Gastroesophageal sphincter (tissue), 4 donors: ENCODE measurements at places on chromosomes 1 and 21.

GRCh38 chr1:212928323-212929291 lies 21.7 kb upstream of the VASH2 start:
- ATAC-seq, result no peak
- H3K4me1 ChIP-seq, result peaks cover 11% of the 10 kb centered on the region
- no peaks in the 10 kb centered on the region for H3K27me3 ChIP-seq
- H3K4me3 ChIP-seq, result no peak overlapping the region

DNA sequence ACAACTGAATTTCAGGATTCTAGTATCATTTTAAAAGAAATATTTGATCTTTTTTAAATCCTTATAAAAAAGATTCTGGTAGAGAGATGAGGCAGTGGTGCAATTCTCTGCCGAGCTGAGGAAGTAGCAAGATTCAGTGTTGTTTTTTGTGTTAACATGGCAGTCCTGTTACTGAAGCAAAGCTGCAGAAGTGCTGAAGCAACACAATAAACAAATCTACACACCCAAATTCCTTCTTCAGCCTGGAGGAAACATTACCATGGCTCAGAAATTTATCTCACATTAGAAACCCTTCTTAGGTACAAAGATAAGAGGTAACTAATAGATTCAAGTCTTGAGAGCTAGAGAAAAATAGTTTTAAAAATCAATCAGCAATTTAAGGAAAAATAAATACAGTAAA lies 216.0 kb downstream of the DENND1B start:
- no peaks in the 10 kb centered on the region for H3K4me1 ChIP-seq
- H3K36me3 ChIP-seq, result peaks cover 17% of the 10 kb centered on the region
- no peak overlapping the region for H3K27ac ChIP-seq
- no peak for ATAC-seq
- H3K27me3 ChIP-seq, result no peaks in the 10 kb centered on the region
- H3K4me3 ChIP-seq, result no peak overlapping the region

- peak; percentile 77 for ATAC-seq
- peaks cover 96% of the 10 kb centered on the region for H3K4me1 ChIP-seq
- H3K27me3 ChIP-seq, result no peaks in the 10 kb centered on the region
- H3K4me3 ChIP-seq, result no peak overlapping the region
- H3K27ac ChIP-seq, result peak overlapping the region; percentile 71
- H3K36me3 ChIP-seq, result no peaks in the 10 kb centered on the region
Measured at GRCh38 chr1:91751275-91751674, 134.7 kb downstream of the TGFBR3 start.

- H3K36me3 ChIP-seq, result peaks cover 51% of the 10 kb centered on the region
- ATAC-seq, result no peak
- no peaks in the 10 kb centered on the region for H3K27me3 ChIP-seq
- no peak overlapping the region for H3K27ac ChIP-seq
- H3K4me1 ChIP-seq, result no peaks in the 10 kb centered on the region
- no peak overlapping the region for H3K4me3 ChIP-seq
Measured at GRCh38 chr21:25979845-25980616, 190.5 kb downstream of the APP start.

DNA sequence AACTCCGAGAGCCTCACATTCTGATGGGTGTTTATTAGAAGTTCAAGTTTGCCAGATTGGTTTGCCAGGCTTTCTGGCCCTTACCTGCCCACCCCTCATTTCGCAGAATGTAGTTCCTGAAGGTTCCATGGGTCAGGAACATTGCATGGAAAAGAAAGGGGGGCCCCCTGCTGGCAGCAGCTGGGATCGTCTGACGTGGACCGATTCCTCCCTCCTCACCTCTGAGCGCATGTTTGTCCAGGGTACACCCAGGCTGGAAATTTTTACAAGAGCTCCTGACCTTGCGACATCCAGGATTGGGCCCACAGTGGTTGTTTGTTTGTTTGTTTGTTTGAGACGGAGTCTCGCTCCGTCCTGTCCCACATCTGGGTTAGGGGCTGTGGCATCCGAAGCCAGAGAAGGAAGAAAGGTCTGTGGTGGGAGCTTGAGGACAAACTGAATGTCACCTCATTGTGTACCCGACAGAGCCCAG lies 126.0 kb upstream of the TMEM51 start:
- H3K4me1 ChIP-seq, result no peaks in the 10 kb centered on the region
- no peaks in the 10 kb centered on the region for H3K27me3 ChIP-seq
- no peaks in the 10 kb centered on the region for H3K36me3 ChIP-seq
- H3K4me3 ChIP-seq, result no peak overlapping the region

- no peak overlapping the region for H3K4me3 ChIP-seq
- H3K4me1 ChIP-seq, result peaks cover 18% of the 10 kb centered on the region
- no peaks in the 10 kb centered on the region for H3K27me3 ChIP-seq
- peak; percentile 67 for ATAC-seq
Measured at GRCh38 chr1:207925210-207925609, 14.3 kb upstream of the CD34 start.

DNA sequence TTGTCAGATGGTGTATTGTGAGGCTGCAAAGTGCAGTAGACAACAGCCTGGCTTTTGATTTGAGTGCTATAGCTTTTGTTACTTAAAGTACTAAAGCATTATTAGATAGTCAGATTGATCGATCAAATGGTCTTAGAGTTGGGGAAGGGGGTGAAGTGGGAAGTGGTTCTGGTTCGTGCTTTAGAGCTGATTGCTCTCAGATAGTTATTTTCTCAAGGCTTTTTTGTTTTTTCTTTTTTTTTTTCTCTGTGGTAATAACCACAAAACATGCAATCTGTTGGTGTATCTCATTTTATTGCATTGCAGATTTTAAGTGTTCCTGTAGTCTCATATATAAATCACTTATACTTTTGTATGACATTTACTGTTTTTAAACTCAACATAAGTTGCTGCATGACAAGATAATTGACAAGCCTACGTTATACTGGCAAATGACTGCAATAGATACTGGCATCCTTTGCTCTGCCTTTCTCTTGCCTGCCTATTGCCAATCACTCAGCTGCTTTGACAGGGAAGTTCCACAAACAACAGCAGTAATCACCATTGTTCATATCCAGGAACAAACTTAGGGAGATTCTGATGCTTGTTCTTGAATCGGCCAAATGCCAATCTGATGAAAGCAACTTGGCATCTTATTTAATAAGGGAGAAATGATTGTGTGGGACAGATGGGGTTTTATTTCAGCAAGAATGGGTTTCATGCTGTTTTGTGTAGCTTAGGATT lies 125.0 kb upstream of the B3GALT2 start:
- no peaks in the 10 kb centered on the region for H3K4me1 ChIP-seq
- H3K36me3 ChIP-seq, result no peaks in the 10 kb centered on the region
- no peak overlapping the region for H3K4me3 ChIP-seq
- H3K27me3 ChIP-seq, result no peaks in the 10 kb centered on the region
- H3K27ac ChIP-seq, result no peak overlapping the region
- ATAC-seq, result no peak

DNA sequence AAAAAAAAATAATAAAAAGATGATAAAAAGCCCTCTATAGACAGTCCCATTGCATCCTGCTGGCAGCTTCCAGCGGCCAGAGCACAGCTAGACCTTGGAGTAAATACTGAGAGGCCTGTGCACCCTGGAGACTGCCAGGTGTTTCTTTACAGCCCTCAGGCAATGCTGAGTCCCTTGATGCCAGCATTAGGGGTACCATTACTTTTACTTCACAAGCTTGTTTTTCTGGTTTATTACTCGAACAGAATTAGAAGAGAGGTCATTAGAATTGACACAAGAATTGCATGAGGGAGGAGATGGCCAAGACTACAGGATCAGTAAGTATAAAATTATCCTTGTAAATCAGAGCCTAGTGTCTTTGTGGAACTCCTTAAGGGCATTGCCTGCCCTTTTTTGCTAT lies 43.6 kb downstream of the AKNAD1 start:
- H3K36me3 ChIP-seq, result no peaks in the 10 kb centered on the region
- peaks cover 51% of the 10 kb centered on the region for H3K4me1 ChIP-seq
- H3K27me3 ChIP-seq, result no peaks in the 10 kb centered on the region
- H3K4me3 ChIP-seq, result no peak overlapping the region

DNA sequence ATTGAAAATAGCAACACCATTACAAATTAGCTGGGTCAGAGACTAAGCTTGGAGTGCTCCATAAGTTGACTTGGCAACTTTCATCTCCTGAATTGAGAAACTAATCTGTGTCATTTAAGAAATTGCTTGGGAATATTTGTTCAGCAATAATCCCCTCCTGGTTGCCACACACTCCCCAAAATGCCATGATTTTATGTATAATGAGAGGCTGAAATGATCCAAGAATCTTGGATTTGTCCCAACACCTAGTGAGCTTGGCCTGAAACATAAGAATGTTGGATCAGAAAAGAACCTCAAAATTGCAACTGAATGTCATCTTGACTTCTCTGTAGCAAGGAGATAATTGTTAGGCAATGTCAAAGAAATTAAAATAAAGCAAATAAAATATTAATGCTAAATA lies 805.9 kb upstream of the ADAMTS5 start:
- no peak overlapping the region for H3K27ac ChIP-seq
- H3K36me3 ChIP-seq, result no peaks in the 10 kb centered on the region
- H3K4me3 ChIP-seq, result no peak overlapping the region
- H3K4me1 ChIP-seq, result no peaks in the 10 kb centered on the region

- no peak for ATAC-seq
- H3K4me3 ChIP-seq, result no peak overlapping the region
- no peaks in the 10 kb centered on the region for H3K27me3 ChIP-seq
- H3K27ac ChIP-seq, result no peak overlapping the region
Measured at GRCh38 chr1:247906504-247907047, 11.2 kb downstream of the OR2W3 start.

- H3K27ac ChIP-seq, result no peak overlapping the region
- no peaks in the 10 kb centered on the region for H3K36me3 ChIP-seq
- no peak for ATAC-seq
- no peak overlapping the region for H3K4me3 ChIP-seq
- no peaks in the 10 kb centered on the region for H3K4me1 ChIP-seq
Measured at GRCh38 chr21:45926281-45926680, 55.3 kb upstream of the COL6A1 start.

DNA sequence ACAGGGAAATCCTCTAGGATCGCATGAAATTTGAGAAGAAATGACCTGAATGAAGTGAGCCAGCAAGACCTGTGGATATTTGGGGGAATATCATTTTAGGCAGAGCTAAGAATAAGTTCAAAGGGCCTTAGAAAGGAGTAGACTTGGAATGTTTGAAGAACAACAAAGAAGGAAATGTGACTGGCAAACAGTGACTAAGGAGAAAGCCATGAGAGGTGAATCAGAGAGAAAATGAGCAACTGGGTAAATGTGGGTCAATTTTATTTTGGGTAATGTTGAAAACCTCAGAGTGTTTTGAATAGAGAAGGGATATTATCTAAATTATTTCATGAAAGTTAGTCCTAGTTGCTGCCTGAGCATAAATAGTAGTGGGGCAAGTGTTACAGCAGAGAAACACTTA lies 672.8 kb downstream of the LMO4 start:
- H3K36me3 ChIP-seq, result no peaks in the 10 kb centered on the region
- no peak overlapping the region for H3K27ac ChIP-seq
- no peak overlapping the region for H3K4me3 ChIP-seq
- ATAC-seq, result no peak
- no peaks in the 10 kb centered on the region for H3K27me3 ChIP-seq

GRCh38 chr1:79694241-79694640 lies 687.7 kb upstream of the ADGRL4 start:
- no peak for ATAC-seq
- H3K27me3 ChIP-seq, result no peaks in the 10 kb centered on the region
- H3K27ac ChIP-seq, result no peak overlapping the region
- no peak overlapping the region for H3K4me3 ChIP-seq
- no peaks in the 10 kb centered on the region for H3K36me3 ChIP-seq

DNA sequence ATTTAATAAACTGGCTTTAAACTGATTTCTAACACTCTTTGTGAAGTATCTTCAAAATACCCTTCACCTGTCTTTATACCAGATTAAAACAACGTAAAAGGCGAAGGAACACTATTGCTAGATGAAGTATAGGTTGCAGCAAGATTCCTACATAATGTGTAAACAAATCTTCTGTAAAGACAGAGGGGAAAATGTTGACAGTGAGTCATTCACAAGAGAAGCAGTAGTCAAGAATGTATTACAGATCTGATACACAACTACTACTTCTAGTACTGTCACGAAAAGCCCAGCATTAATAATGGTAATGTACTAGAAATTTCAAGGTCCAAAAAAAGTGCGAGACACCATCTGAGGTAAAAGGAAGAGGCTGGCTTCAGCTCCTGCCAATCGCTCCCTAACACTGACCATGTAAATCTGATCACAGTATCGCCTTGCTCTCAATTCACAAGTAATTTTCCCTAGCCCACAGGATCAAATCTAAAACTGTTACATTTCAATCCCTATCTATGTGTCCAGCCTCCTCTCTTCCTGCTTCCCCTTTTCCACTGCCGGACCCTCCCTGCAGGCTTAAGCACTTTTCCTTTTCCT lies 290.4 kb downstream of the AKT3 start:
- ATAC-seq, result no peak
- H3K4me1 ChIP-seq, result no peaks in the 10 kb centered on the region
- peaks cover 22% of the 10 kb centered on the region for H3K36me3 ChIP-seq
- no peak overlapping the region for H3K27ac ChIP-seq
- no peak overlapping the region for H3K4me3 ChIP-seq
- H3K27me3 ChIP-seq, result no peaks in the 10 kb centered on the region

- H3K4me1 ChIP-seq, result no peaks in the 10 kb centered on the region
- ATAC-seq, result no peak
- H3K27me3 ChIP-seq, result peaks cover 45% of the 10 kb centered on the region
- H3K4me3 ChIP-seq, result no peak overlapping the region
Measured at GRCh38 chr1:24988558-24988912, 58.5 kb upstream of the RUNX3 start.

DNA sequence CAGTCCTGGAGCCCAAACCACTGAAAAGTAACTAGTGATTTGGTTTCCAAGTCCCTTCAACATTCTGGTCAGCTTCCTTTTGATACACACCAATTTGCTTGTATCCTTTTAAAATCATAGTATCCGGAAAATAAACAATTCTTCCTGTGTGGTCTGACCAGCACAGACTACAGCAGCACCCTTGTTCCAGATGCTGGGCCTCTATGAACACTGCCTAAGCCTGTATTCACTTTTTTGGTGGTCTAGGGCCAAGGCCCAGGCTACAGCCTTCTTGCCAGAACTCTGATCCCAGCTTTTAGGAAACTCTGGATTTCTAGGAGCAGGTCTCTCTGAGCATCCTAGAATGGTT lies 801 bp upstream of the DDAH1 start:
- H3K27ac ChIP-seq, result no peak overlapping the region
- peak overlapping the region; percentile 76 for H3K4me3 ChIP-seq
- no peaks in the 10 kb centered on the region for H3K36me3 ChIP-seq
- H3K27me3 ChIP-seq, result no peaks in the 10 kb centered on the region
- no peaks in the 10 kb centered on the region for H3K4me1 ChIP-seq
- ATAC-seq, result no peak
